ENCODE measurements at places on chromosomes 16 and 17. TPM values are rescaled to one million over a fixed set of nuclear protein-coding genes. Genes with fewer than 3 reads are reported as not detected.

ADCY9 gene
- total RNA-seq: 7.6 TPM

ATP2A1 gene
- not detected for total RNA-seq

NPTX1 gene
- 0.17 TPM for total RNA-seq

TNFRSF13B gene
- total RNA-seq: not detected

NRN1L gene
- total RNA-seq: not detected

DNAAF8 gene
- total RNA-seq: 0.33 TPM

TPSD1 gene
- total RNA-seq: not detected

KRTAP4-1 gene
- not detected for total RNA-seq

STAT5B gene
- total RNA-seq: 32.8 TPM
